ENCODE measurements at places on chromosomes 16 and 17.
A peak's percentile ranks its signal among the peaks of the same experiment; 100 is the strongest.

DNA sequence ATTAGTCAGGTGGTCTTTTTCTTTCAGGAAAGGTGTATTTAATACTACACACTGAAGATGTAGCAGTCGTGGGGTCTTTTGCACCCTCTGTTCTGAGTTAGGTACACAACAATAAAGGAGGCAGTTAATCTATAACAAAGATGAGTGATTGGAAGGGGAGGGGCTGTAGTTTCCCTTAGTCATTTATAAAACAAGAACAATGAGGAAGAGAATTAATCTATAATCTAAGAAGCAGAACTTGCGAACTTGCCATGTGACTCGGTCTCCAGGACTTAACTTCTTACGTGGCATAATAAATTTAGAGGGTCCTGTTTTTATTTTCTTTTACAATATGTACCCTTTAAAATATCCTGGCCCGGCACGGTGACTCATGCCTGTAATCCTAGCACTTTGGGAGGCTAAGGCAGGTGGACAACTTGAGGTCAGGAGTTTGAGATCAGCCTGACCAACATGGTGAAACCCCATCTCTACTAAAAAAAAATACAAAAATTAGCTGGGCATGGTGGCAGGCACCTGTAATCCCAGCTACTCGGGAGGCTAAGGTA is 8.6 kb upstream of the APPBP2 start:
- DNase-seq = no peak

DNA sequence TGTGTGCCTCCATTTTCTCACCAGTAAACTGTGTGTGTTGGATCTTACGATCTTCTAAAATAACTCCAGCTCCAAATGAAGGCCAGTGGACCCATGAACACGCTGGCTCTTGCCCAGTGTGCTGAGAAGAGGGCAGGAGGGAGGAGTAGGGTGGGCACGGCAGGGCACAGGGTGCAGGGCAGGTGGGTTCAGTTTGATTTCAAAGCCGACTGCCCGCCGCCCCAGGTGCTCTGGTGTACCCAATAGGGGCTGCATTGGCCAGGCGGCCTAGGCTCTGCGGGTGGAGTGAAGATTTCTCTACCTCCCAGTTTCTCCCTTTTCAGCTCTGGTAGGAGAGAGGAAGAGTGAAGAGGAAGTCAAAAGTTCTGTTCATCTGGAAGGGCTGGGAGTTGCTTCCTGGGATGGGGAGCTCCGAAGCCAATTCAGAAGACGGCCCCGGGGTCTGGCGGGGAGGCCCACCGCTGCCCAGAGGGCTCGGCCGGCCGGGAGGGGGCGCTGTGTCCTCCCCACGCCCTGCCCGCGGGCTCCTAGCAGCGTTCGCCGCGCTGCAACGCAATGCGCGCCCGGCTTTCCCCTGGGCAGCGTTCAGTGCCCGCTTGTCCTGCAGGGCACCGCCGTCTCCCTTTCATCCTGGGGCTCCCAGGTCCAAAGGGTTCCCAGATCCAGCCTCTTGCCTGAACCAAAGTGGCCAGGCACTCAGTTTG is 1.1 kb upstream of the CRHR1 start:
- no peak for DNase-seq

- no peak for DNase-seq
These were observed 77.7 kb downstream of the GAS7 start for GRCh38 chr17:10120749-10121148.

GRCh38 chr17:16287563-16288027 is 65.7 kb downstream of the CENPV start:
- peak; percentile 86 for DNase-seq

DNA sequence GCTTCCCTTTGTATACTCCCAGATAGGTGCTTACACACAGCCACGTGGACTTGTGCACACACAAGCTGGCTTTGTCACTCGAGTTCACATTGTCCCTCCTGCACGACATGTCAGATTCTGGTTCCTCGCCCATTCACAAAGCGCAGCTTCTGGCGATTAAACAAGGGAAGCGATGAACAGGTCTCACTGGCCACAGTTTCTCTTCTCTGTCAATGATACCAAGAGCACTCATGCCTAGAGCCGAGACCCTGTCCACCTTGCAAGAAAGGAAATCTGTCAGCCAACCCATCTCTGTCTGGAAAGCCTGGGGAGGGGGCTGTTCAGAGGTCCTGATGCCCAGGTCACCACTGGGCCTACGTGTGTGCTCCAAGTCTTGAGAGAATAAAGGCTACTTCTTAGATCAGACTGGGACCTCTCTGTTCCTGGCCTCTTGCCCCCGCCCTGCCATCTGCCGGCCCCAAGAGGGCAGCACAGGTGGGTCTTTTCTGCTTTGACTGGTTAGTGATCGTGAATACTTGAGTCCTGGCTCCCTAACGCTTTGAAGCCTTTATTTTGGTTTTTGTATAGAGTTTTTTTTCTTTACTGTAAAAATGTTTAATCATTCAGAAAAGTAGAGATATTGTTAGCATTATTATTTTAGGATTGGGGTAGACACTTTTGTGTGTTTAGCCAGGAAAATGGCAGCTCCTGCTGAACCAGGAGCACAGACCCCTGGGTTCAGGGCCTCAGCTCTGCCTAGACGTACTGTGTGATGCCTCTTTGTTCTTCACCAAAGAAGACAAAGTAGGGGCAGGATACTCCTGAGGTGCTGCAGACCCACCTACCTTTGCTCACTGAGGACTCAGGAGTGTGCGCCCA is 104.7 kb downstream of the MRM1 start:
- no peak for DNase-seq

Data from hepatic stellate cell (primary cell).